ENCODE measurements at places on chromosomes 4 and X.

GRCh38 chr4:113880240-113881028 is 99.0 kb downstream of the ARSJ start:
- DNase-seq: no peak

GRCh38 chrX:108344216-108344615 is 94.0 kb downstream of the COL4A6 start:
- DNase-seq: no peak

- DNase-seq: no peak
Observed at GRCh38 chr4:36990128-36990872, 254.2 kb upstream of the NWD2 start.

GRCh38 chr4:8472158-8472688 is 31.6 kb downstream of the TRMT44 start:
- peak; percentile 23 for DNase-seq

- no peak for DNase-seq
Observed at GRCh38 chr4:105472871-105473323, 965 bp downstream of the PPA2 start.

GRCh38 chrX:119880076-119880475 is 8.4 kb downstream of the NDUFA1 start:
- DNase-seq: no peak

- no peak for DNase-seq
Observed at GRCh38 chr4:6573986-6574746, 823 bp upstream of the MAN2B2 start.

GRCh38 chrX:13647709-13648212 is 5.2 kb upstream of the TCEANC start:
- DNase-seq: no peak

DNA sequence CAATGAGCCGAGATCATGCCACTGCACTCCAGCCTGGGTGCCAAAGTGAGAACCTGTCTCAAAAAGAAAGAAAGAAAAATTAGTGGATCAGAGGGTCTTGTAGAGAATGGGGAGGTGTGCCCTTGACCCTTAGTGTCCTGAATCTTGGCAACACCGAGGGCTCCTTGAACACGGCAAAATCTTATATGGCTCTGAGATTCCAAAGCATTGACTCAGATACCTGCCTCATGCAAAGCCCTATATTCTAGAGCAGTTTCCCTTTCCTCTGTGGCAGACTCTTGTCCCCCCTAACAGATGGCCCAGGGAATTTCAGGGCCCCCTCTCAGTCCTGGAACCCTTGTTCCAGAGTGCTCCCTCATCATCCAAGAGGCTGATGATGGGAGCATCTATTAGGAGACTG is 6.8 kb downstream of the CLDN2 start:
- no peak for DNase-seq

DNA sequence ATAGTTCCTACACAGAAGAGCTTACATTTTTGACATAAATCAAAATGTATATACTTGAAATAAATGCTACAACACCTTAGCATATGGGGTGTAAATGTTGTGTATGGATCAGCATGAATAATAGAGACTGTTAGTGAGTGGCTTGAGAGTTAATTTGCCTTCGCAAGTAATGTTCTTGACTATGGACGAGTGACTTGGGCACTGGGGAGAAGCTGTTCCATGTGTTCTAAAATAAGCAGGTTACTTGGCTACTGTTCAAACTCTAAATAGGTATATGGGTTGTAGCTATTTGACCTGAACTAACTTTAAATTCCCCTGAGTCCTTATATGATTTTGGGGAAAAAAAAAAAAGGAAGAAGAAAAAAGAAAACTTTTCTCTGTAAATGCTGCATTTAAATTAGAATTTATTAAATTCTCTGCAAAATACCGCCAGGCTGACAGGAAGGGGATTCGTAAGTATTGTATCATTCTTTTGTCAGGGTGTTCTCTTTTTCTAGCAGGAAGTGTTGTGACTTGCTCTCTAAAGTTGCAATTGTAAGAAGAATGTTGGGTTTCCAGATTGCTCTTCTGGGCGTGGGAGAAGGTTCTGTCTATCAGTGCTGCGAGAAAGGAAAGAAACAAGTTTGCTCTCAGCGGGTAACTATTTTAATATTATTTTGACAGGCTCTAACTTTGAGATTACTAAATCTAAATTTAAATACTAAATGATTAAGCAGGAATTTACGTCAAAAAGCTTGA is 32.2 kb downstream of the PLS3 start:
- peak; percentile 41 for DNase-seq

GRCh38 chr4:92636038-92636806 is 332.5 kb downstream of the GRID2 start:
- DNase-seq: no peak

DNA sequence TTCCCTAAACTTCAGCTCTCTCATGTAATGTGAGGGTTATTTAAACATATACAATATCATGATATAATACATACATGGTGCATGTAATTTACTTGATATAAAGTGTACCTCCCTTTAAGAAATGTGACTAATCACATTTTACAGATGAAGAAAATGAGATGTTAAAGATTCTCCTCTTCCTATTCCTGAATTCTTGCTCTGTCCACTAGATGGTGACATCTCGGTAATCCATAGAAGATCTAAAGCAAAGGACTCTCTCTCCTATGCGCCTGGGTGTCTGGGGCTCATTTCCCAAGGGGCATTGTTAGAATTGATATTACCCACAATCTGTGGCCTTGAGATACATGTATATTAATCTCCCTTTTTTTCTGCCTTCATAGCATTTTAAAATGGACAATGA is 804.9 kb downstream of the RAB28 start:
- no peak for DNase-seq

- peak; percentile 45 for DNase-seq
Observed at GRCh38 chr4:4981427-4981826, 37.8 kb downstream of the CYTL1 start.

GRCh38 chrX:9316096-9316495 is 148.8 kb upstream of the TBL1X start:
- DNase-seq: no peak

GRCh38 chrX:108036298-108036973 is 8.4 kb upstream of the VSIG1 start:
- peak; percentile 6 for DNase-seq

DNA sequence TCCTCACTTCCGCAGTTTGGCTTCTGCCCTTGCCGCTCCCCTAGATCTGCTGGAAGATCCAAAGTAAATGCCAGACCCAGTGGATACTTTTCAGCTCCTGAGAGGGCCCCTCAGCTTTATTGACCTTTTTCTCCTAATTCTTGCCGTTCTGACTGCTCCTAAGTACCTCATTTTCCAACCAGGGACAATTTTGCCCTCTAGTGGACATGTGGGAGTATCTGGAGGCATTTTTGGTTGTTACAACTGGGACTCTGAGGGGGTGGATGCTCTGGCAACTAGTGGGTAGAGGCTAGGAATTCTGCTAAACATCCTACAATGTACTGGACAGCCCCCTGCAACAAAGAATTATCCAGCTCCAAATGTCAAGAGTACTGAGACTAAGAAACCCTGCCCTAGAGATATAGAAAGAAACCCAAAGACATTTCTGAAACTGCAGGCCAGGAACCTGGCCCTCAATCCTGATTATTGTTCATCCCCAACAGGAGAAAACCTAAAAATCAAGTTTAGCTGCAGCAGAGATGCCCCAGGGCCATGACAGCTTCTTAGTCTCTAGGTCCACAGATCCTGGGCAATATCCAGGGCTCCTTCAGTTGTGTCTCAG is 3.4 kb downstream of the TEX13B start:
- peak; percentile 23 for DNase-seq

DNA sequence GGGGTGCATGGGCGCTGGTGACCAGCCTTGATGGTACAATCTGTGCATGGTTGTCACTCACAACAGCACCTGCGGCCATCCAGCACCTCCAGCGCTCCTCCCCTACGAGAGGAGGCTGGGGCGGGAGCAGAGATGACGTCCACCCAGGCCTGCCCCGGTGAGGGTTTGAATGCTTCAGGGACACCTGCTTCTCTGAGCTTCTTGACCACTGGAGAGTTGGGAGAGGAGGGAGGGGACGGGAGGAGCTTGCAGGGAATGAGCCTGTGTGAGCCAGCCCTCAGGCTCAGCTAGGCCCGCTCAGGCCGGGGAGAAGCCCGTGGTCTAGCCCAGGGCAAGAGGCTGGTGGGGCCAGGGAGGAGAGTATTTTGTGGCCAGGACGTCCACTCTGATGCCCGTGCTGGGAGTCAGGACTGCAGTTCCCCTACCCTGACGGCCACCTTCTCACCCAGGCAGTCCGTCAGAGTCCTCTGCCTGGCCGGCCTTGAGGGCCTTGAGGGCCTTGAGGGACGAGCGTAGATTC is 59.2 kb downstream of the CPZ start:
- no peak for DNase-seq

- DNase-seq: no peak
Observed at GRCh38 chr4:185424905-185425646, 688 bp downstream of the UFSP2 start.

GRCh38 chr4:179307297-179308136 is 1865.3 kb upstream of the AGA start:
- peak; percentile 27 for DNase-seq

DNA sequence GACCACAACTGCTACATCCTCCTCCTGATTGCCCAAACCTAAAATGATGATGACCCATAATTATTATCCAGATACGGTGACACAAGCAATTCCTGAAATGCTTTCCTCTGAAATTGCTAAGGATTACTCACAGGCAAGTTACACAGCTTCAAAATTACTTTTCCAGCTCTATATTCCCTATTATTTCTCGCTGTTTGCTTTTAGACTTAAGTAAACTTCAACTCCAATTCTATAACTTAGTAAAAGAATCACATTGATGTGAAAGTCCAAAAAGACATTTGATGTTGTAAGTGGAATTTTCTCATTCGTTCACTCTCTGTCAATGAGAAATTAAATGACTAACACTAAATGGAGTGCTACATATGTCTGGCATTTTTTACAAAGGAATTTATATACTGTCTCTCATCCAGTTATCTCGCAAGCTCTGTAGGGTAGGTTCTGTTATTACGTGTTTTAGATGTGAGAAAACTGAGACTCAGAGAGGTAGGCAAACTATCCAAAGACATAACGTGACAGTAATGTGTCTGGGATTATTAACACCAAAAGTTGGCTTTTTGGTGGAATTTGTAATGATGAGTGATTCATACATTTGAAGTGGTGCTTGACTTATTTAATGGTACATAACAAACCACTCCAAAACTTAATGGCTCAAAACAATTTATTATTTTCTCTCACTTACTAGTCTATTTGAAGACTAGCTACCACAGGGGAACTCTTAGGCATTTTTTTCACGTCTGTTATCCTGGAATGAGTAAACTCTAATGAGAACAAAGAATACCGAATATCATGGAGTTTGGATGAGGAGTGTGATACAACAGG is 31.5 kb downstream of the PALLD start:
- DNase-seq: peak; percentile 86

- DNase-seq: no peak
Observed at GRCh38 chr4:152513078-152513477, 22.8 kb downstream of the FBXW7 start.

DNA sequence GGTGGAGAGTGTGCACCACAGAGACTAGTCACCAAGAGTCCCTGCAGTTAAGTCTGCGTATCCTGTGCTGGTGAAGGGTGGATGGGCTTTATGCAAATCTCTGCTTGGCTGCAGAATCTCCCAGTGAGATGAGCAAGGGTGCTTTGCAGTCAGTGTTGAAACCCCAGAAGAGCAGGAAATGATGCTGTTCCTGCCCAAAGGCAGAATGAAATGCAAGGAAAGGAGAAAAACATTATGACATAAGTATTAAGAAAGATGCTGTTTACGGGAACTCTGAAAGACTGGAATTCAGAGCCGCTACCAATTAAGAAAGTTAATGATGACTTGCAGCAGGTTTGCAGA is 25.4 kb upstream of the ACSL1 start:
- DNase-seq: no peak

DNA sequence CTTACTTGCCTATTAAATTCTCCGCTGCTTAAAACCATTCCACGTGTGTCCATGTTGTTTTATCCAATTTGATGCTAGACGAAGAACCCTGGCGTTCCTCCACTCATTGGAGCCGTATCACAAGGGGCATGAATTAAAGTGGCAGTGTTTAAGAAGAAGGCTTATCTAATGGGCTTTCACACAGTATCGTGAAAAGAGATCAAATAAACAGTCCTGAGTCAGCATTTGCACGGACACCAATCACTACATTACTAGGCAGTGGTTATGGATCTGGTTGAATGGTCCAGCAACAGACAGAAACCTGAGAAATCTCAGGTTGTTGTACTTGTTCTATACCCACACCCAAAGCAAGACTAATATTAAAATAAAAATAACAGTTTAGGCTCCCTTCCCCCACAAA is 671.6 kb downstream of the FAT4 start:
- DNase-seq: no peak

DNA sequence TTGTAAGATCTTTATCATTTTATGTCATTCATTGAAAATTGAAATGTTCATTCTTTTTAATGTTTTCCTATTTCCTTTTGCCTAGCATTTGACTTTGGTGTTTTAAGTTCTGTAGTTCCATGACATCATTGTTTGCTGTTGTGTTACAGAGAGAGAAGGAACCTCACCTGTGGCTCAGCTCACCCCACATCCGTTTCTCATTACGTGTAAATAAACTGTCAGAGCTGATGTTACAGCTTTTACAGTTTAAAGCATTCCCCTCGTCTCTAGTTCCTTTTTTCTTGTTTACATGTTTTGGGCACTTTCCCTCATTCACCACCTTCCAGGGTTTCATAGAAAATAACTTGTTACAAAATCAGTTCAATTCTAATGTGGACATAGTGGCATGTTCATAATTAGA is 137.2 kb downstream of the FNIP2 start:
- DNase-seq: no peak

- DNase-seq: no peak
Observed at GRCh38 chr4:145486603-145487002, 5.0 kb downstream of the SMAD1 start.

GRCh38 chrX:24398766-24399165 is 38.3 kb downstream of the SUPT20HL1 start:
- no peak for DNase-seq

DNA sequence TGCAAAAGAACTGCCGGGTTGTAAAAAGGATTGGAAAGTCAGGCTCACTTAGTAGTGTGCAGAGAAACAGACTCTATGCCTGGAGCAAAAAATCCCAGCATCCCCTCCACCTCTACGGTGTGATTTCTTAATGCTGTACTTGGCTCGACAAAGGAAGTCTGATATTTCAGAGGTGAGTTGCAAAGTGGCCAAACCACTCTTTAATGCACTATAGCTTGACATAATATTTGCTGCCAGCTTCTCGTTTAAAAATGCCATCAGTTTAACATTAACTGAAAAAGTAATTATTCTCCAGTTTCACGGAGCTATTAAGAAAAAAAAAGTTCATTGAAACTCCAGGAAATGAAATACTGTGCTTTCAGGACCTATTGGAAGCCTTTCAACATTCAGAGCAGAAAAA is 448.3 kb upstream of the ZFP42 start:
- DNase-seq: peak; percentile 34

- DNase-seq: peak; percentile 2
Observed at GRCh38 chrX:48754238-48754637, 7.3 kb upstream of the GLOD5 start.

- DNase-seq: no peak
Observed at GRCh38 chr4:127364397-127364796, 268.4 kb upstream of the INTU start.

GRCh38 chr4:74092957-74093356 is 6.0 kb downstream of the CXCL2 start:
- no peak for DNase-seq
